ENCODE measurements at places on chromosomes 13 and 19.

GRCh38 chr13:100173203-100173602, 84.3 kb downstream of the PCCA start:
- DNase-seq: no peak

DNA sequence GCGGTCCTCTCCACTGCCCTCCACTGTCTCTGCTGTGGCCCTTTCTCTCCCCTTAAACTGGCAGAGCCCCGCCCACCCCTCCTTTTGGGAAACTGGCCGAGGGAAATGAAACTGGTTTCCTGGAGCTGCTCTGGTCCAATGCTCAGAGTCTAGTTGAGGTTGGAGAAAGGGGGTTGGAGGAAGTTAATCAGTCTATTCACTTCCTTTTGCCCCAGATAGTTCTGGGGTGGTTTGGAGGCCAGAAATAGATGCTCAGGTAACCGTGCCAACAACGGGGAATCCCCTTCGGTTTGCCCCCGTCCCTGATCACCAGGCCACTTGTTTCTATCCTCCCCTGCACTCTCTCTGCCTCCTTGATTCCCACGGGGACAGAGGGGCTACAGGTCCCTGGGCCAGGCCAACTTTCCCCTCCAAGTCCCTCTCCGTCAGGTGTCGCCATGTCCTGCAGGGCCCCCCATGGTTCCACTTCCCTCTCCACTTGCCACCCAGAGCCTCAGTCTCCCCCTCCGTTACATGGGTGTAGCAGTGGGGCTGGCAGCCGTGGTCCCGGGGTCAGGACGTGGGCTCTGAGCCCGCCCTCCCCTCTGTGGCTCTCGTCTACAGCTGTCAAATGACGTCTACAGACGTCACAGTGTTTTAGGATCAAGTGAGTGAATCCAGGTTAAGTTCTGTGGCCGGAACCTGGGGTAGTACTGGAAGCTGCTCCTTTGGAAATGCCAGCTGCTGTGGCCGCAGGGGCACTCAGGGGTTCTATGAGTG, at the start of gene IL4I1:
TSS of gene IL4I1 (minus strand) at position 25 of the 759 bp plus-strand sequence. CDS start 727 bp downstream, outside the sequence.
- no peak for DNase-seq

DNA sequence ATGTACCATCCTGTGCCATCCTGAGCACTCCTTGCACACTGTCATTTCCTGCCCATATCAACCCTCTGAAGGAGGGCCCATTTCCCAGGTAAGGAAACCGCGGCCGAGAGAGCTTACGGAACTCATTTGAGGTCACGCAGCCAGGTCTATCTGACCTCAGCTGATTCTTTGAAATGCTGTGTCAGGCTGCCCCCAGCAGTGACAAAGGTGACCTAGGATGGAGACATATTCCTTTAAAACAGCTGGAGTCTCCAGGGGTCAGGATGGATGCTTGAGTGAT, 42.2 kb upstream of the VSTM2B start:
- DNase-seq: no peak

- no peak for DNase-seq
Measured at GRCh38 chr19:10544753-10545251, 1.1 kb downstream of the ATG4D start.

GRCh38 chr13:59458908-59459579, 704.7 kb downstream of the DIAPH3 start:
- peak; percentile 53 for DNase-seq

DNA sequence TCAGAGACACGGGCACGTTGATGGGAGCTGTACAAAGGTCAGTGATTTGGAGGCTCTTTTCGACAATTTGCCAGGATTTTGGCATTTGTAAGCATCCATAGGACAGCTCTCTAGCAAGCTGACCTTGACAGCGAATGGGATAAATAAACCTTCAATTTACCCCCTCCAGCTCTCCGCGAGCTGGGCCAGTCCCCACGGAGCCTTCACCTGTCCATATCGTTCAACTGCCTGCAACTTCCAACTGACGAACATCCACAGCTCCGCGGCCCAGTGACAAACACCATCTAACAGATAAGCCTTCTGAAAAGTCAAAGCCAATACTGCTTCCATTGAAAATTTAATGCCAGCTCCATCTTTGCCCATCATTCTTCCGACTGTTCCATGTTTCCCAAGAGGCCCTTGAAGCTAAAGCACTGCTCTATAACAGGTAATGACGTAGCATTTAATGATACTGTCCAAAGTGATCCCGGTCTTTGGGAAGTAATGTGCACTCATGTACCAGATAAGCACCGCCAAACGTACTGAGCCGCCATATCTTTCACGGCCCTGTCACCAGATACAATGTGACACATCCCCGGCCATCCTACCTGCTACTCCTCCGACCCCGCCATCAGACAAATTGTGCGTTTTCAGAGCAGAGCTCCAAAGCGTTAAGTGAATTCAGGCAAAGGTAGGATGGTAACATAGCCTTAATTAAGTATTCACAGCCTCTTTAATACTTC, 365.3 kb upstream of the ZNF507 start:
- no peak for DNase-seq

GRCh38 chr19:3720349-3720917, 12.2 kb downstream of the TJP3 start:
- DNase-seq: peak; percentile 74

DNA sequence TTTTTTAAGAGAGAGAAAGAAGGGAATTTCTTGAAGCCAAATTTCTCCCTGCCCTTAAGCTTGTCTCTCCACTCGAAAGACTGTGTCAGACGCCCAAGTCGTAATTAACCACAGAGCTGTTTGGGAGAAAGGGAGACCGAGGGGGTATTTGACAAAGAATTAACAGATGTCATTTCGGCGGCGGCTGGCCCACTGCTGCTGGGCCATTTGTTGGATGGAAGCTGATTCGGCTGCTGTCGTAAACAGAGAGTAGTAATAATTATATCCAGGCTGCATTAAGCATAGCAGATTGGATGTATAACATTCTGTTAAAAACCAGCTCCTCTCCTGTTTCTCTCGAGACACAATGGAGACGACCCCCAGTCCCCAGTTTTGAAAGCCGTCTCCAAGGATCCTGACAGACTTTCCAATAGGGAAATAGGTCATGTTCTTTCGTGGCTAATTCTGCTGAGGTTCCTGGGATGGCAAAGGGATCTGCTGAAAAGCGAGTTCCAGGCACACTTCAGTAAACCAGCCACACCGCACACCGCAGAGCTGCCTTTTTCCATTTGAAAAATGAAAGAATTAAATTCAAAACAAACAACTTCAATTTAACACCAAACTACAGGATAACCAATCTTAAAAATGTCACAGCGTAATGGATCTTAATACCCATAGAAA, 71.5 kb downstream of the KCTD15 start:
- peak; percentile 22 for DNase-seq

DNA sequence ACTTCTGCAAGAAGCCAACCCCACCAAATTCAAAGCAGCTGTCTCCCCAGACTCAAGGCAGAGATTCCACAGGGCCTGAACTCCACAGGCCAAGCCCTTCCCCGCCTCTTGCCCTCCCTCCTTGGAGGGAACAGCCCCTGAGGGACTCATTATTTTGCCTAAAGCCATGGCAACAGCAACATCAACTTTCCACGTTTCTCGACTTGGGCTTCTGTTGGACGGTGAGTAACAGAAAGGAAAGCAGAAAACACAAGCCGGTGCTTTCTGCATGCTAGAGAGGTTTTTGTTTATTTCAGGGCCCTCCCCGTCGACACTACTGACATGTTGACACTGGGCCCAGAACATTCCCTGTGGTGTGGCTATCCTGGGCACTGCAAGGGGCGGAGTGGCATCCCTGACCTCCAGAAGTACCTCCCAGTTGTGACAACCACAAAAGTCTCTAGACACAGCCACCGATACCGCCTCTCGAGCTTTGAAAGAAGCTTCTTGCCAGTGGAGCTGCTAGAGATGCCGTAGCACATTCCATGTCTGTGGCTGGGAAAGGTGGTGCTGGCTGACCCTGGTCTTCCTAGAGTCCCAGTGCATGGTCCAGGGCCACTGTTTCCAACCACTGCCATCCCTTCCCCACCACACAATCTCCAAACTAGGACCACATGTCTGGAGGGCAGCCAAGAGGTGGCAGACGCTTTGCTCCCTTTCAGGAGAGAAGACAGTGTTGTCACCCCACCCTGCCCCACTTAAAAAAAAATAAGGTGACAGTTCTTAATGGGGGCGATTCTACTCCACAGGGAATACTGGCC, 12.8 kb downstream of the CAPS start:
- DNase-seq: no peak

DNA sequence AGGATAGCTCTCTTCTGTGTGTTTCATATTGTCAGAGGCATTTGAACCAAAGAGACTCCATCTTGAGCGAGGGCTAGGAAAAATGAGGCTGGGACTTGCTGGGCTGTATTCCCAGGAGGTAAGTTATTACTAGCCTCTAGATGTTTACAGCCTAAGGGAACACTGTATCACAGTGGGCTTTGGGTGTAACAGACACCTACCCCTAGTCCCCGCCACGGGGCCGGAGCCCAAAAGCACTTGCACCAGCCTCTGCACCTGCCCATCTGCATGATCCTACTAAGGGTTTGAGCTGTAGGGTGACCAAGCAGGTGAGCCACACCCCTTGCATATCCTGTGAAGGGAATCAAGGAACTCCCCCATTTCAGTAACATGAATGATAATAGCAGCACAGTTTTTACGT, 1972.2 kb downstream of the OLFM4 start:
- DNase-seq: no peak

GRCh38 chr13:27269114-27269665, 1.4 kb upstream of the RASL11A start:
- DNase-seq: no peak

DNA sequence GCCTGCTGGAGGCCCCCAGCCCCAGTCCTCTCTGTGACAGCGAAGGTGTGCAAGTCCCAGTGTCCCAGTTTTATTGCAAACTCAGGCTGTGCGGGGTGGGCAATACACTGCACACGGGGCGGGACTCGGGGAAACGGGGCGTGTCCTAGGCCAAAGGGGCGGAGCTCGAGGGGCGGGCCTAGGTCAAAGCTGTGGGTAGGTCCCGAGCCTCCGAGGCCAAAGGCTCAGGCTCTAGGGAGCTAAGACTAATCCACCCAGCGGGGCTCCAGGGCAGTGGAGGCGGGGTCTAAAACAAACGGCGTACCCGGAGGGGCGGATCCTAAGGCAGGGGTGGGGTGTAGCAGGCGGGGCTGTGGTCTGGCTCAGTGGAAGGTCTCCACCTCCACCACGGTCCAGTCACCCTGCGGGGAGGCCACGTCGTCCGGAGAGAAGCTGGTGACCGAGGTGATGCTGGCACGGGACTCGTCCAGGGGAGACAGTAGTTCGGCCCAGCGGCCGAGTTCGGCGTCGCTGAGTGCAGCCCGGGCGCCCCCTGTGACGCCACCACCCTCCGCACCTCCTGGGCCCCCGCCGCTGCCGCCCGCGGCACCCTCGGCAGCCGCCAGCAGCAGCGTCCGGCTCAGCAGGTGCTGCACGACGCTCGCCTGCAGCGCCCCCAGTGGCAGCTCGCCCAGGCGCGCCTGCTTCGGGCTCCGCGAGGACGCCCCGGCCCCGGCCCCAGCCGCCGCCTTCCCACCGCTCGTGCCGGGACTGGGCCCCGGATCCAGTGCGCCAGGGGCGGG, 5.3 kb downstream of the PRR36 start:
- DNase-seq: peak; percentile 91

- no peak for DNase-seq
Measured at GRCh38 chr19:46716672-46717033, 261 bp downstream of the PRKD2 start.

- DNase-seq: no peak
Measured at GRCh38 chr13:40438999-40439797, 227.2 kb downstream of the FOXO1 start.

DNA sequence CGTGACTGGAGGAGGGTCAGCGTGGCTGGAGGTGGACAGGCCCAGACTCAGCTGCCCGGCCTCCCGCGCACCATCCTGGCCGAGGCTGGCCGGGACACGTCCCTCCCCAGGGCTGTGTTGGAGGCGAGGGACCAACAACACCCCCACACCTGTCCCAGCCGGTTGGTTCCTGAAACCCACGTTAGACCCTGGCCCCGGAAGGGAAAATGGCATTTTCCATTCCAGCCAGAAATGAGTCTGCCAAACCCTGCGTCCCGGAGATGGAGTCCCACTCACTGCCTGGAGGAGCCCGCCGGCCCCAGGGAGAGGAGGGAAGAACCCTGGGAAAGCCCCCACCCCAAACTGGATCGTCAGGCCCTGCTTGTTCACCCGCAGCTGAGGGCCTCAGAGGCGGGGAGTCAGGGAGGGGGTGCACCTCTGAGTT, 4.8 kb upstream of the WDR18 start:
- no peak for DNase-seq

DNA sequence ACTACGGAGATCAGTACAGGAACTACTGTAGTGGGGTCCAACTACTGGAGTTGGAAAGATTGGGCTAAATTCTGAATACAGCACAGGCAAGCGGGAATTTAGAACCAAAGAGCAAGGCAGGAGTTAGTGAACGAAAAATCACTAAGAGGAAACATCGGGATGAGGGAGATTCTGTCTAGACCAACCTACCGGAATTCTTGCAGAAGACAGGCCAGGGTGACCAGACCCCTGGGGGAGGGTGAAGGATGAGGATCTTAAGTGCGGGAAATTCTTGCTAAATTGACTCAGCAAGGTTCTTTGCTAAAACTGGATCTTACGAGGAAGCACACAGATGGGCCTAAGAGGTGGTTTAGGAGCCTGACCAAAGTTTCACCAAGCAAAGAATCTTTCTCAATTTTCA, 13.2 kb upstream of the PSPC1 start:
- DNase-seq: peak; percentile 25

GRCh38 chr13:101649488-101650126, 197.1 kb downstream of the ITGBL1 start:
- DNase-seq: no peak

- no peak for DNase-seq
Measured at GRCh38 chr13:113874579-113875428, 10.9 kb upstream of the GAS6 start.

GRCh38 chr13:66424422-66424821, 805.7 kb downstream of the PCDH9 start:
- no peak for DNase-seq

DNA sequence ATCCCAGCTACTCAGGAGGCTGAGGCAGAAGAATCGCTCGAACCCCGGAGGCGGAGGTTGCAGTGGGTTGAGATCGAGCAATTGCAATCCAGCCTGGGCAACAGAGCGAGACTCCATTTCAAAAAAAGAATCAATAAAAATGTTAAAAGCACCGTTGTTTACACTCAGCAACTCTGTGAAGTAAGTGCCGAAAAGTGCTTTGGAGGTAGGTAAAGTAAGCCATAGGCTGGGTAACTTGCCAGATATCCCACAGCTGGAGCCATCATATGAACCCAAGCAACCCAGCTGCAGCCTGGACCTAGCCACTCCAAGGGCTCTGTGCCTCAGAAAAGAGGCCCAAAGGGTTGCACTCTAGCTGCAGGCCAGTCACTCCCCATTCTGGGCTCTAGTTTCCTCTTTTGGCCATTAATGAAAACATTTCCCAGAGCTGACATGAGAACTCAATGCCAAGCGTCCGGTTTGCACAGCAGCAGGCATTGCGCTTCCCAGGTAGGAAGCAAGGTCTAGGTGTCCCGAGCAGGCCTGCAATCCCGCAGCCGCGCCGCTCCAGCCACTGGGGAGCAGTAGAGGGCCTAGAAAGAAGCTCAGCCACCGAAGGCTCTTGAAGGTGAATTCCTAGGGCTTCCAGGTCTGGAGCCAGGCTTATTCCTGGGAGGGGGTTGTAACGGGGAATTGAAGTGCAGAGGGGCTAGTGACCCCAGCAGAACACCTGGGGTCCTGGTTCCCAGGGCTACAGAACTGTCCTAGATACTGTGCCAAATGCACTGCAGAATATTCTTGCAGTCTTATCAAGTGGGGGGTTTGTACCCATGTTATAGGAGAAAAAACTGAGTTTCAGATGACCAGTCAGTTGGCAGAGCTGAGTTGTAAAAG, 4.1 kb upstream of the CD79A start:
- peak; percentile 93 for DNase-seq

All from ELF-1 (cell line).